ENCODE measurements at places on chromosomes 2 and 18. TPM values are rescaled to one million over a fixed set of nuclear protein-coding genes. Genes with fewer than 3 reads are reported as not detected.

Gene CCT7
- total RNA-seq: 579 TPM

Gene CRYGC
- total RNA-seq: not detected

Gene SCG2
- total RNA-seq: 1.4 TPM

Gene MAP3K19
- not detected for total RNA-seq

Gene PLEK
- total RNA-seq: not detected

Gene PROC
- 3.7 TPM for total RNA-seq

Gene PPIG
- total RNA-seq: 46.5 TPM

Gene C2orf92
- 1.1 TPM for total RNA-seq

Gene SPATS2L
- total RNA-seq: 141 TPM

Gene RAB27B
- total RNA-seq: 11.8 TPM

Gene ITPRIPL1
- total RNA-seq: not detected

Gene CELF4
- total RNA-seq: not detected

Gene SERPINB13
- total RNA-seq: not detected

Gene SGPP2
- 0.33 TPM for total RNA-seq

Gene PLCL1
- not detected for total RNA-seq

Gene ABHD1
- 1.3 TPM for total RNA-seq

Gene NPPC
- total RNA-seq: 0.40 TPM

Gene CYBRD1
- 35.6 TPM for total RNA-seq

Gene CD207
- total RNA-seq: not detected

Gene PIEZO2
- 0.64 TPM for total RNA-seq

Gene L3MBTL4
- total RNA-seq: not detected

Gene SLC8A1
- 0.51 TPM for total RNA-seq

Gene UGT1A5
- not detected for total RNA-seq

Gene UGT1A10
- not detected for total RNA-seq

Gene IL18RAP
- not detected for total RNA-seq

Gene IRS1
- 13.8 TPM for total RNA-seq

Data from A549 treated with RU486 at 1 μM for 4 hours (cell line).